ENCODE measurements at places on chromosomes 1 and 21.

GRCh38 chr1:6358144-6358624 lies 35.4 kb downstream of the ACOT7 start:
- no peak for DNase-seq

GRCh38 chr1:218996362-218996761 lies 177.3 kb upstream of the LYPLAL1 start:
- DNase-seq: no peak

GRCh38 chr1:70442490-70442889 lies 31.4 kb downstream of the CTH start:
- DNase-seq: no peak

- DNase-seq: no peak
Observed at GRCh38 chr1:206556047-206556749, 48.9 kb downstream of the RASSF5 start.

DNA sequence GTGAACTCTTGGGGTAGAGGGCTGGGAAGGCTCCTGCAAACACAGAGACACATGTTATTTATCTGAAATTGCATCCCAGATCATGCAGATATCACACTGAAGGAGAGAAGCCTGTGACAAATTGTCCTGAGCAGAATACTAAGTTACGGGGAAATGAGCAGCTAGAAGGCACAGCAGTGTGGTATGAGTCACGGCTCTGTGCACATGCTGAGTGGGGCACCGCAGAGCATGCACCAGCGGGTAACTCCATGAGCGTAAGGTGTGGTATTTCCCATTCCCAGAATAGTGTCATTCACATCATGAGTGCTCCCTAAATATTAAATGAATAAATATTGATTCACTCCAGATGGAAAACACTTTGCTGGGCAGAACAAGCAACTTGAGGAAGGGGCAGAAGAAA lies 21.3 kb upstream of the FCRL2 start:
- DNase-seq: no peak

DNA sequence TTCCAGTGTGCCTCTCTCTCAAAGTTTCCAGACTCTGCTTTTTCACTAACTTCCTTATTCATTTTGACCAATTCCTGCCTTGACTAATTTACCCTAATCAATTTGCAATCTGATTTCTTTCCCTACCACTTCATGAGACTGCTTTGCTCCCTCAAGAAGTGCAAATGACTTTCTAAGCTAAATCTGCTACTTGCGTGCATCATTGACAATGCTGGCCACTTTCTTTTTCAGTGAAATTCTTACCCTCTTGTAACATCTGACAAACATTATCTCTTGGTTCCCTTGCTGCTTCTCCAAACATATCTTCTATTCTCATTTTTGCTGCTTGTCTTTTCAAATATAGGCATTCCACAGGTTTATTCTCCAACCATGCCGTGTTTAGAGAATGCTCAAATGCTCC lies 659.9 kb downstream of the USP25 start:
- DNase-seq: no peak

DNA sequence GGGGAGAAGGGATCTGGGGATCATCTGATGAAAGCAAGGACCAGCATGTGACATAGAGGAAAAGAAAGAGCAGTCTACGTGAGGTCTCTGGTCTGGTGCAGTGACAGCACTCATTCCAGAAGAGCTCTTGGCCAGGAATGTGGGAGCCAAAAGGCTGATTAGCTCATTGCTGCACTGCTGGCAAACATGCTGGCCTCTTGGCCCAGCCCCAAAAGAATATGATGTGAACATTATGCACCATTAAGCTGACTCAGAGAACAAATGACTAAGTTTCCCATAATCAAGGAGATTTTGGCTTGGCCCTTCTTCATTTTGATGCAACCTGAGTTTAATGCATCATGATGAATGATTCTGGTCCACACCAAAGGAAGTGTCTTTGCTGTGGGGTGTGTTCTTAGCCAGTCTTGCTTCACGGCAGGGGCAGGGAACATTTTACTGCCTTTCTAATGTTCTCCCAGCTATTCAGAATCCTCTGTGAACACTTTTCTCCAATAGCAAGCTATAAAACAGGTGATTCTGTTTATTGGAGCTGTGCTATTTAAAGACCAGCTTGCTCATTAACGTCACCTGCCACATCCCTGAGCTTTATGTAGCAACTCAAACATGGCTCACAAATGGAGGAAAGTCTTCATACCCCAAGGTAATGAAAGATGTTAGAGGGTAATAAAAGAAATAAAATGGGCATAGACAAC lies 55.1 kb downstream of the PCBP3 start:
- no peak for DNase-seq

DNA sequence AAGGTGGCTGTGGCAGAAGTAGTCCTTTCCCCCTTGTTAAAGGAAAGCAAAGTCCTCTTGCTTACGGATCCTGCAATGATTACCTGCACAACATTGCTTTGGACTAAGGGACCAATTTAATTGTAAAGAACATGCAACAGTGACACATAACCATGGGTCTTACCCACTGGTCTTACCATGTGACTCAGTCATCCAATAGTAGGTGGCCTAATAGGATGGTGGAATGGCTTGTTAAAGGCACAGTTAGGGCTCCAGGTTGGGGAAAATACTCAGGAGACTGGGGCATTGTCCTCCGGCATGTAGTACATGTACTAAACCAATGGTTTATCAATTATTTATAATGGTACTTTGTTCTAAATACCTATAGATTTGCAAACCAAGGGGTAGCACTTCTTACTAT lies 2.1 kb upstream of the YIPF1 start:
- DNase-seq: no peak

GRCh38 chr1:23904748-23905357 lies 8.3 kb downstream of the CNR2 start:
- no peak for DNase-seq

- no peak for DNase-seq
Observed at GRCh38 chr1:3732434-3733093, 19.7 kb upstream of the CCDC27 start.

GRCh38 chr1:193320270-193320669 lies 133.9 kb upstream of the B3GALT2 start:
- no peak for DNase-seq

GRCh38 chr1:44048532-44049215 lies 17.4 kb upstream of the SLC6A9 start:
- no peak for DNase-seq

DNA sequence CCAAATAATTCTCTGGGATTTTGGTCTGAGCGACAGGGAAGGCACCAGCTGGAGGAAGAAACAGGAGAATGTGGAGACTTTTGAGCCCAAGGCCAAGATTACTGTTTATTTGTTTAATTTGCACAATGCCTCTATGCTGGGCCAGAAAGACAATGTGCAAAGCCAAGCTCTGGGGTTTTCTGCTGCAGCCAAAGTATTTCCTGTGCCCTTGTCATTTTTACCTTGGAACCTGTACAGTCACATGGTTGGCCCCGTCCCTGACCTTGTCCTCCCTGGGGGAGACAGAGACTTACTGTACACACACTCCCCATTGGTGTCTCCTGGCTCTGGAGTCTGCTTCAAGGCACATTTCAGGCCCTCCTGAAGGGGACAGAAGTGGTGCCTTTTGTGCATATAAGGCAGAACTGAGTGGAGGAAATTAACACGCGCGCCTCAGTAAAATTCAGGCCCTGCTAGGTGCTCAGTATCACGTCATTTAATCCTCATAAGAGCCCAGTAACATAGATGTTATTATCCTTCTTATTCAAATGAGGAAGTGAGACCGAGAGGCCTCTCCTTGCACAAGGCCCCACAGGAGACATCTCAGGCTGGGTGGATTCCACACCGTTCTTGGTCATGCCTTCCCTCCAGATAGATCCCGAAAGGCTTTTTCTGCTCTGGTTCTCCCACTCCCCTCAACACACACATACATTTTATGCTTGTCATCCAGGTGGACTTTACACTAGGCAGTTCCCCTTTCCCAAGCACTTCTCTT lies 21.1 kb downstream of the C1orf115 start:
- DNase-seq: no peak

- no peak for DNase-seq
Observed at GRCh38 chr21:29102791-29103257, 27.6 kb upstream of the MAP3K7CL start.

- DNase-seq: no peak
Observed at GRCh38 chr1:118960026-118960561, 28.0 kb downstream of the TBX15 start.

DNA sequence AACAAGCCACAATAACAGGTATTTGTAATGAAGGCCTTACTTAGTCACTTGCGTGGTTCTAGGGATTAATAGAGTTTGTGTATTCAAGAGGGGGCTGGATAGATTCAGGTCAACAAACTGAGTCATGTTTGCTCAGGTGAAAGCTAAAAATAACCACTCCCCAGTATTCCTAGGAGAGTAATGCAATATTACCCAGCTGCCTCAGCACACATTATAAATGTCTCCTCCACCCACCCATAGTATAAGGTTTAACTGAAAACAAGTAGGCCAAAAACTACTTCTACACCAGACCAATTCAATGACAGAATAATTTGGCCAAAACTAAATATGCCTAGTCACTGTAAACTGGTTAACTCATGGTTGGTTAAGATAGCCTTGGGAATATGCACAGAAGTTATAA lies 34.4 kb downstream of the WLS start:
- DNase-seq: no peak

GRCh38 chr21:32472890-32473765 lies 60.6 kb downstream of the EVA1C start:
- no peak for DNase-seq

DNA sequence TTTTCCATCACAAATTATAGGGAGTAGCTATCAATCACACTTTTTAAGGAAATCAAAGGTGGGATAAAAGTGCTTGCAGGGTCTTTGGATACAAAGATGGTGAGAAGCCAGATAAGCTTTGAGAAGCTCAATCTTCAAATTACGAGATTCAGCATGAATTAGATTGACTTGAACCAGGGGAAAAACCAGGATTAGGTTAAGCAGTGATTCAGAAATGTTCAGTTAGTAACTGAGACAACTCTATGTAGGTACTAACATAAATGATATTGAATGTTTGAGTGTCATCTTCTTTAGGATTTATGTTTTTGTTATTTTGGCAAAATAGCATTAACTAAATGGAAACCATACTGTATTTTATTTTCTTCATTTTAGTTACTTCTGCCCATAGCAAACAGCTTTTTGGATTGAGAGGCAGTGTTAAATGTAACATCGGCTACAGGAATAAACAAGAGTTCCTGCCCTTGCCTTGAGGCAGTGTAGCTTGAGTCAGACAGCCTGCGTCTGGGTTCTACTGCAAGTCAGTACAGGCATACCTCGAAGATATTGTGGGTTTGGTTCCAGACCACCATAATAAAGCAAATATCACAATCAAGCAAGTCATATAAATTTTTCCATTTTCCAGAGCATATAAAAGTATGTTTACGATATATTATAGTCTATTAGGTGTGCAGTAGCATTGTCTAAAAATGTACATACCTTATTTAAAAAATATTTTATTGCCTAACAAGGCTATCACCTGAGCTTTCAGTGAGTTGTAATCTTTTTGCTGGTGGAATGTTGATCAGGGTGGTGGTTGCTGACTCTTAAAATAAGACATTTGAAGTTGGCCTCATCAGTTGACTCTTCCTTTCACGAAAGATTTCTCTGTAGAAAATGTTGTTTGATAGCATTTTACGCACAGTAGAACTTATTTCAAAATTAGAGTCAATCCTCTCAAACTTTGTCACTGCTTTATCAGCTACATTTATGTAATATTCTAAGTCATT lies 36.9 kb upstream of the BACH1 start:
- DNase-seq: no peak

GRCh38 chr1:154304664-154305337 lies 16.1 kb upstream of the AQP10 start:
- DNase-seq: no peak

GRCh38 chr1:30895382-30895943 lies 13.1 kb downstream of the SDC3 start:
- DNase-seq: no peak

DNA sequence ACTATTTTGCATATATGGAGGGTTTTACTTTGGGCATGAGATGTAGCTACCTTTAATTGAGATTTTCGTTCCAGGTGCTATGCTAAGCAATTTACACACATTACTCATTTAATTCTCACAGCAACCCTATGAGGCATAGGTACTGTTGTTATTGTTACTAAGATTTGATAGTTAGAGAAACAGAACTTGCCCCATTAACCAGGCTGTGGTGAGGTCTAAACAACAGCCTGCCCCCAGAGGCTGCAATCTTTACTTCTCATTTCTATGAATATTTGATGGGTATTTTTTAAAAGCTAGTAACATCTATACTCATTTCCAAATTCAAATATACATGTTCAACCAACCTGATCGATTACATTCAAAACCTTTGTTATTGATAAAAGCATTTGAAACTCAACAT lies 155.6 kb downstream of the GALNT2 start:
- DNase-seq: no peak

DNA sequence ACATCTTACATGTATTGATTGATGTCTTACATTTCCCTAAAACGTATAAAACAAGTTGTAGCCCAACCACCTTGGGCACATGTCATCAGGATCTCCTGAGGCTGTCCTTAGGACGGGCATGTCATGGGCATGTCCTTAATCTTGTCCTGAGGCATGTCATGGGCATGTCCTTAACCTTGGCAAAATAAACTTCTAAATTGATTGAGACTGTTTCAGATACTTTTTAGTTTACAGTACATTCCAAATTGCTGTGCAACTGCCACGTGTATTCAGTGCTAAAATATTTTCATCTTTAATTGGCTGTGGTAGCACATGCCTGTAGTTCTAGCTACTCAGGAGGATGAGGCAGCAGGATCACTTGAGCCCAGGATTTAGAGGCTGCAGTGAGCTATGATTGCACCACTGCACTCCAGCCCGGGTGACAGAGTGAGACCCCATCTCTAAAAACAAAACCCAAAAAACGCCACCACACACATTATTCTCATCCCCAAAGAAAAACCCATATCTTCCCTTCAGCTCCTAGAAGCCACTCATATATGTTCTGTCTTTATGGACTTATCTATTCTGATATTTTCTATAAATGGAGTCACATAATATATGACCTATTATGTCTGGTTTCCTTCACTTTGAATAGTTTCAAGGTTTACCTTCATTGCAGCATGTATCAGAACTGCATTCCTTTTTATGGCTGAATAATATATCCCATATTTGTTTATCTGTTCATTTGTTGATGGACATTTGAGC lies 96.0 kb upstream of the BTG3 start:
- DNase-seq: no peak

DNA sequence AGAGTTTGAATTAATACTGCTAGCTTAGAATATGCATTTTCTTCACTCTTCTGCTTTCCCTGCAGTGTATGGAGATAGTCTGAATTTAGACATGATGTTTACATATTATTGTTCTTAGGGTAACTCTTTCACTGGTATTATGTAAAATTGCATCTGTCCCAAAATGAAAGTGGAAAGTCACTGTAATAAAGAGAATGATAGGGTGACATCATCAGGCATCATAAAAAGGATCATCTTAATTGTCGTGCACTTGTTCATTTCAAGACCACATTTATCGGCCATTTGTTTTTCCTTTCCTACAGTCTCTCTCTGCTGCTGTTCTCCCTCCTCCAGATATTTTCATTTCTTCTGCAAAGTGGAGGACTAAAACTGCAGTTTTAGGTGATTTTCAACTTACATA lies 61.9 kb upstream of the ZNF281 start:
- DNase-seq: no peak

DNA sequence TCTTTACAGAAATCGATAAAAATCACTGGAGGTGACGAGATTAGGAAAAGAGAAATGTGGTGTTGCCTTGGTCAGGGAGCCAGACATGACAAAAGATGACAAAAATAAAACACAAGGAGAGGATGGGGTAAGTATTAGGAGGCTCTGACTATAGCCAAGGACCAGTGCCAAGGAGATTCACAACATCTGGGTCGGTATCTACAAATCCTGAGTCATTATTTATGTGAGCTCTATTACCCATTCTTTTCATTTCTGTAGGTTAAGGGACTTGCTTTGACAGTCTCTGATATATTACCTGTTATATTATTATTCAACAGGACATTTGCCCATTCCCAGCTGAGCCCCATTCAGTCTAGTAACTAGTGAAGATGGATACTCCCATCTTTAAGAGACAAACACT lies 120.8 kb downstream of the TYW3 start:
- no peak for DNase-seq
